ENCODE measurements at places on chromosomes 12 and 14. TPM values are rescaled to one million over a fixed set of nuclear protein-coding genes. Genes with fewer than 3 reads are reported as not detected.

DNA sequence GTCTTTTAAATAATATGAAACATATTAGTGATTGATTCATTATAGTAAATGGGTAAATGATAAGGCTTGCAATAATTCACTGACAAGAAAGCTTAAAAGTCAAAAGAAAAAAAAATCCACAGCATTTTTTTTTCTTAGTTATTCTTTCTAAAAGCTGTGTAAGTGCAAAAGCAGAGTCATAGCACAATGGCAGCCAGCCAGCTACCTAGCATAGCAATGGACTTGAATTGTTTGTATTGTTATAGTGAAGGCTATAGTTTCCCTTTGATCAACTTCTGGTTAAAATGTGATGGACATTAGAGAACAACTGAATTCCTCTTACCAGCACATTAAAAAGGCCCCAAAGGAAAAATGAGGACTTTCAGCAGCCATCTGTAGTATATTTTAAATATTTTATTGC is 232.1 kb downstream of the NAV3 start:
- no peak for DNase-seq

DNA sequence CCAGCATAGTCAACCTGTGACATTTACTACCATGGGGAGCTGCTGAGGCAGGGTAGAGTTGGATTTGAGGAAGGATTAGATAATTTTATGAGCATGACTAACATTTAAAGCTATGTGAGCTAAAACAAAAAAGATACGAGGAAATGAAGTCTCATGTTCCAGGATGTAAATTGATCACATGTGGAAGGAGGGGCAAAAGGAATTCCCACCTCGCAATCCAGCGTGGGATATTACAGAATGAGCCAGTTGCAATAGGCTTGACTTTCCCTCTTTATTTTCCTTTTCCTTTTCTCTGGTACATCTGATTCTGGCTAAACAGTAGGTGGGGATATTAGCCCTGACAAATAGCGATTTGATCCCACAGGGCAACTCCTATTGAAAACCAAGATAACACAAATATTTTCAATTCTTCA is 214.9 kb upstream of the HMGA2 start:
- DNase-seq = no peak

DNA sequence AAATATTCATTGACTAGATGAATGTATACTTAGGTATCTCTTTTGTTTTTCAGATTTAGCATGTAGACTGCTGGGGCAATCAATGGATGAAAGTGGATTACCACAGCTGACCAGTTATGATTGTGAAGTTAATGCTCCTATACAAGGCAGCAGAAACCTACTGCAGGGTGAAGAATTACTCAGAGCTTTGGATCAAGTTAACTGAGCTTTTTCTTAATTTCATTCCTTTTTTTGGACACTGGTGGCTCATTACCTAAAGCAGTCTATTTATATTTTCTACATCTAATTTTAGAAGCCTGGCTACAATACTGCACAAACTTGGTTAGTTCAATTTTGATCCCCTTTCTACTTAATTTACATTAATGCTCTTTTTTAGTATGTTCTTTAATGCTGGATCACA is 15.3 kb upstream of the SNAPC1 start:
- no peak for DNase-seq

- no peak for DNase-seq
These were observed 172.4 kb upstream of the NTF3 start for GRCh38 chr12:5259523-5259922.

DNA sequence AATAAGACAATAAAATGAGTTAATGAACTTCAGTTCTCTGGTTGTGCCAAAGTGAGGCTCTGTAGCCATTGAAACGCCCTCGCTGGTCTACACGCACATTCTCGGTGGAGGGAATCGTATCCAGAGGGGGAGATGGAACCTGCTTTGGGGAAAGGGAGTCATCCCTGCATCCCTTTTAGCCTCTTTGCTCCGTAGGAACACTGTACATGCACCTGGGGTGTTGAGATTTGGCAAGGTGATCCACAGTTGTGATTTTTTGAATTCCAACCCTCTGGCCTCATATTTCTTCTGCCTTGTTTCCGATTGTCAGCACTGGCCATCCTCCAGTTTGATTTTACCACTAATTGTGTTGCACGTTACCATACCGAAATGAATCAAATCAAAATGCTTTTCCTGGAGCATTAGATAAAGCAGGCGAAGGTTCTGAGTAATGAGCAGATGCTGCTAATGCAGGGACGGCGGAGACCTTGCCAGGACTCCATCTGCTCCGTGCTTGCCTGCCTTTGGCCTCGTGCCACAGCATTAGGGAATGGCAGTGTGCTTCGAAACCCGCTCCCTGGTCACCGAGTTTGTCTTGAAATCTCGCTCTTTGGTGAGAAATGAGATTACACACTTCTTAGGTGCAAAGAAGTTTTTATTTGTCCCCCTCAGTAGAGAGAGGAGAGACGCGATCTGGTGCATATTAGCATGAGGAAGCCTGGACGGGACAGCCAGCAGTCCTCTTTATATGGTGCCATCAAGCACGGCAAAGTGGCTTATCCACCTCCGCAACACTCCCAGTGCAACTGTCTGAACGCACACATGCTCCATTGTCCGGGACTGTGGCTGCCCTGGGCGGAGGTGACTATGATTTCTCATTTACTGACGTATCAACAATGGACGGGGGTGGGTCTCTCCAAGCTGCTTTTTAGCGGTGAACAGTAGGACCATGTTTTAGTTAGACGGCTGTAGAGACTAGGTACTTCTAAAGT is 59.1 kb downstream of the FBXW8 start:
- DNase-seq = no peak

DNA sequence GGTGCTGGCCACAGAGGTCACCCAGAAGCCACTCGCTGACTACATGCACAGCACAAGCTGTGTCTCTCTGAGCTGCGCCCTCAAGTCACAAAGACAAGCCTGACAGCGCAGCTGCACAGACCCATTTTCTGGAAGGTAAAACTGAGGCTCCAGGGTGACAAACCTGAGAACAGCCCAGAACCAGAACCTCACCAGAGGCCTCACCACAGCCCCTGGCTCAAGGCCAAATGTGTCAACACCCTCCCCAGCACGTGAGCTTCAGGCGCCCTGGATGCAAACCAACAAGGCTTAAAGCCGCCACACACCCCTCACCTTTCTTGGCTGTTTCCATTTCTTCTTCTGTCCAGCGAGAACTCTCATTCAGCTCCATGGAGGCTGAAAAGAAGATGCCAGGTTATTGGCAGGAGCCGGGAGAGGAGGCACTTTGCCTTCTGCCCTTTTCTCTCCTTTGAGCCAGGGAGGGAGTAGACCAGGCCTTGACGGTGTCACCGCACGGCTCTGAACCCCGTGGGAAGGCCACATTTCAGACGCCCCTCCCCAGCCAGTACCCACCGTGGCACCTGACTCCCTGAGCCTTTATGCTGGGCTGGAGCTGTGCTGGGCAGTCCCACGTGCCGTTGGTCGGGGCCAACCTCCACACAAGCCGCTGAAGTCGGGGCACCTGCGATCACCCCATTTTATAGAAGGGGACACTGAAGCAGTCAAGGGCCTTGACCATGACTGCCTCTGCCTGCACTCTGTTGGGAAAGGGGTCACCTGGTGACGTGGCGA is 103.1 kb downstream of the RFLNA start:
- no peak for DNase-seq

DNA sequence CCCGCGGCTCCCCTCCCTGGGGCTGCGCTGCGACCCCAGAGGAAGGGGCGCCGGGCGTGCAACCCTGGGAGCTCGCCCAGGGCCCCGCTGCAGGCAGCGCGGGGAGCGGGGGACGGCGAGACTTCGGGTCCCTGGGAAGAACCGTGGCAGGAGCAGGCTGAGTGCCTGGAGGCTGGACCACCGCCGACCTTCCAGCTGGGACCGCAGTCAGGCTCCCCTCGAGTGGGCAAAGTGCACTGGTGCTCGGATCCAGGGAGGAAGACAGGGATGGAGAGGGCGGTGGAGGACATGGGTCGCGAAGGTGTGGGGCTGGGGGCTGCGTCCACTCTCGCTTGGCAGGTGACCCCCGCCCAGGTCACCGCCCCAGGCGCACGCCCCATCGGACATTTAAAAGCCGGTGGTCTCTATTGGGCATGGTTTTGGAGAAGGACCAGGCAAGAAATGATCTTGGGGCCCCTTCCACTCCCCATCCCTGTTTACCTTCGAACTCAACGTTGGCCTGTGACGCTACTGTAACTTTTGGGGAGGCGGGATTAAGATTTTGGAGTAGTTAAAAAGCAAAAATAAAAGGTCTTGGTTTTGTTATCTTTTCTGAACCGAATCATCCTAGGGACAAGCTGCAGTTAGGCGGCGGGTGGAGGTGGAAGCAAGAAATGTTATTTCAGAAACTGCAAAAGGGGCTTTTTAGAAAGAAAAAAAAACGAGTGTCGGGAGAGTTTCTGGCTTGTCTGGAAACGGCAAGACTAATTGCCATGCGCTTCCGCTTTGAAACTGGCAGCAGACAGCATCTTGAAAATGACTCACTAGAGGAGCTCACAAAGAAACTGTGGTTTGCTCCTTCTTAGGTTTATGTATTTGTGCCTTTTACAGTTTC is 1.0 kb downstream of the ELK3 start:
- no peak for DNase-seq

GRCh38 chr12:58202933-58203718 is 261.8 kb downstream of the ATP23 start:
- no peak for DNase-seq

GRCh38 chr12:79371226-79371625 is 319.5 kb downstream of the PAWR start:
- DNase-seq = no peak

DNA sequence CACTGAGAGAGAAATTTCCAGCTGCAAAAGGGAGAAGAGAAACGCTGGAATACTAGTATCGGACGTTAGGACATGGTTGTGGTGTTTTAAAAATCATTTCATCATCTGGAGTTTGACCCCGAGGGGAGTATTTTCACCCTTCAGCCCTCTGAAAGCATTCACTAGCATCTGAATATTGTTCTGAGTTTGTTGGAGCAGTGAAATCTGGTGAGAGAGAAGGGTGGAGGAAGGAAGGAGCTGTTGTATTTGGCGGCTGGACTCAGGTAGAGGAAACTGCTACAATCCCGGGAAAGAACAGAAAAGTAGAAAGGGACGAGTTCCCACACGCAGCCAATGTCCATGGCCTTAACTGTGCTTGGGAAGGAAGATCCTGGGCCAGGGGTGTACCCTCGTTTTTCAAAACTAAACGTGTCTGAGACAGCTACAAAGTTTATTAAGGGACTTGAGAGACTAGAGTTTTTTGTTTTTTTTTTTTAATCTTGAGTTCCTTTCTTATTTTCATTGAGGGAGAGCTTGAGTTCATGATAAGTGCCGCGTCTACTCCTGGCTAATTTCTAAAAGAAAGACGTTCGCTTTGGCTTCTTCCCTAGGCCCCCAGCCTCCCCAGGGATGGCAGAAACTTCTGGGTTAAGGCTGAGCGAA is 896 bp upstream of the CDKN1B start:
- DNase-seq = no peak

DNA sequence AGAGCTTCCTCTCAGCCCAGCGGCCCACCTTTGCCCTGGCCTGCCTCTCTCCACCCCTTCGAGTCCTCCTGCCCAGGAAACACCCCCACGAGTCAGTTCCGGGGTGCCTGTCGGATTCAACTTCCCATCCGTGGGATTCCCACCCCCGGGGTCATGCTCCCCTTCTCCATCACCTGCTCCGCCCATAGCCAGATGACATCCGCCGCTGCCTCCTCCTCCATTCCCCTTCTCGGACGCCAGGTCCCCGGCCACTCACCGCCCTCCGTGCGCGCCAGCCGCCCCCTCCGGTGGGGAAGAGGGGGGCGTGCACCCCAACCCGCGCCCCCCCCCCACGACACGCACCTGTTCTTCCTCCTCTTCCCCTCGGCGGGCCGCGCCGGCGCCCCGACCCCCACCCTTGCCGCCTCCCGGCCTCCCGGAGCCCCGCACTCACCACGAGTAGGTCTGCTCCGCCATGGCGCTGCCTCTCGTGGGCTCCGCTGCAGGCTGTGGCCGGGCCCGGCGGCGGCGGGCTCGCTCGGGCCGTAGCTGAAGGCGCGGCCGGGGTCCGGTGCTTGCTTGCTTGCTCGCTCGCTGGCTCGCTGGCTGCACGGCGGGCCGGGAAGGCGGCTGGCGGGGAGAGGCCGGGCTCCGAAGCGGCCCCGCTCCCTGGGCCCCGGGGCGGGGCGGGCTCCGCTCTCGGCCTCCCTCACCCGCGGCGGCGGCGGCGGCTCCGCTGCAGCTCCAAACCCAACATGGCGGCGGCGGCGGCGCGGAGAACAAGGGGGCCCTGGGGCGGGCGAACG is 554 bp downstream of the SPPL3 start:
- DNase-seq = peak; percentile 15

DNA sequence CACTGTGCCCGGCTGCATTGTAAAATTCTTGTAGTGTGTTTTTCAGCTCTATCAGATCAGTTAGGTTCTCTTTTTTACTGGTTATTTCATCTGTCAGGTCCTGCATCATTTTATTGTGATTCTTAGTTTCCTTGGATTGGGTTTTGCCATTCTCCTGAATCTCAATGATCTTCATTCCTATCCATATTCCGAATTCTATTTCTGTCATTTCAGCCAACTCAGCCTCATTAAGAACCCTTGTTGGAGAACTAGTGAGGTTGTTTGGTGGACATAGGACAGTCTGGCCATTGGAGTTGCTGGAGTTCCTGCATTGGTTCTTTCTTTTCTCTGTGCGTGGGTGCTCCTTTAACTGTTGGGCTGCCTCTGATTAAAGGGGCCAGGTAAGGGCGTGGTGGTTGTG is 5.6 kb upstream of the C1S start:
- no peak for DNase-seq

- no peak for DNase-seq
These were observed 25.6 kb downstream of the MDM1 start for GRCh38 chr12:68306564-68306963.

DNA sequence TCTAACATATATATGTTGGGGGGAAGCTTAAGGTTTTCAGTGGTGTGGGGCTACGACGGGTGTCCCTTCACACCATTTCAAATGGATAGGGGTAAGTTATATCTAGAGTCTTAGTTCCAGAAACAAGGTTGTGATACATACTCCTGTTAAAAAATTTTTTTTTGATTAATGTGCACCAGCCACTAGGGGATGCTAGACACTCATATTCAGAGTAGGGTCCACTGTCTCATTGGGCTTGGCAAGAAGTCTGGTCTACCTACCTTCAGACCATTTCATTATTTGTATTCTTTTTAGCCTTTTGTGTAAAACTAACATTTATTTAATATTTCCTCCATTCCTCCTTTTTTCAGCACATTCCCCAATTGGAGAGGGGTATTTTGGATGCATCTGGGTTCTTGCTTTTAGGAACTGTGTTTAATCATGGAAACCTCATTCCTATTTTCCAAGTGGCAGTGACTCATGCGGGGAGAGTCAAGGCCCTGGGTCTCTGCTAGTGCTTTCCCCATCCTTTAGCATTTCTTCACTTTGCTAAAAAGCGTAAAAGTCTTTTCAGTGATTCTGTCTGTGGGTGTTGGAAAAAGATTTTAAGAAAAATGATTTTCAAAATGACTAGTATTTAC is 33.4 kb downstream of the ANO4 start:
- DNase-seq = no peak

PZP gene
- not detected for total RNA-seq

WNT5B gene
- 2.3 TPM for total RNA-seq

SPTLC2 gene
- total RNA-seq = 25.3 TPM

DLST gene
- 68.6 TPM for total RNA-seq

LGMN gene
- total RNA-seq = 83.6 TPM

CHGA gene
- total RNA-seq = not detected

PITPNM2 gene
- 14.3 TPM for total RNA-seq

CLEC4A gene
- total RNA-seq = 5.1 TPM

PRPH gene
- total RNA-seq = 2.5 TPM

LRP1-AS gene
- total RNA-seq = not detected

PLEKHG7 gene
- total RNA-seq = not detected

All from thoracic aorta (tissue), 2 donors.